Esophagus squamous epithelium (tissue), 5 donors: ENCODE measurements at places on chromosomes 11 and 22. TPM values are rescaled to one million over a fixed set of nuclear protein-coding genes. Genes with fewer than 3 reads are reported as not detected.

- DNase-seq, result no peak
These were observed 1.2 kb downstream of the ILK start for GRCh38 chr11:6604790-6605189.

NAA40 gene
- total RNA-seq, result 10.3 TPM

- DNase-seq, result no peak
These were observed 122.0 kb downstream of the SLC17A6 start for GRCh38 chr11:22460181-22460580.

DNA sequence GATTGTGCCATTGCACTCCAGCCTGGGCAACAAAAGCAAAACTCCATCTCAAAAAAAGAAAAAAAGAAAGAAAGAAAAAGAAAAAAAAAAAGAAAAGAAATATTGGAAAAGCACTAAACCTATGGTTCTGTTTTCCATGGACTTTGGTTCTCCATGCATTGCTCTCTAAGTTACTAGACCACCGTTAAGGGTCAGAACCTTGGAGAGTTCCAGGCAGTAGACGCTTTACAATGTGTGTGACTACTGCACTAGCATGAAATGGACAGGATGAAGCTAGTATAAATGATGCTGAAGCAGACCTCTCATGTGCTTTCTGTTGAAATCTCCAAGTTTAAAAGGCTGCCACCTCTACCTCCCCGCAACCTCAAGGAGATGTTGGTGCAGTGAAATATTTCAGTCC lies 63.5 kb downstream of the SIK2 start:
- no peak for DNase-seq

- DNase-seq, result no peak
These were observed 406.7 kb downstream of the TBC1D22A start for GRCh38 chr22:47168900-47169800.

ANKRD49 gene
- 11.0 TPM for total RNA-seq

DNA sequence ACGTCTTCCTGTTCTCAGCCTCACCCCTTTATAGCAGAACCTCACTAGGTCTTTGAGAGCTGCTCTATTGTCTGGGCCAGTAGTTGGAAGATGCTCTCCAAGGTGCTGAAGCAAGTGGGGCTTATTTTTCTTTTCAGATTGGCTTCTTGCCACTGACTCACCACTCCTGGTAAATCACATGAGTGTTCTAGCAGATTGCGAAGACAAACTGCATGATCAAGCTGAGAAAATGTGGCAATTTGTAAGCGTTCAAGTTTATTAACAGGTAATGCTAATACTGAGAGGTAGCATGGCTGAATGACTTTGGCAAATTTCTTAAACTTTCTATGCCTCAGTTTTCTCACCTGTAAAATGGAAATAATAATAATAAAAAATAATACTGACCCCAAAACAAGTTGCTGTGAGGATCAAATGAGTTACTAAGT lies 59.2 kb downstream of the CACNG2 start:
- DNase-seq, result no peak

GRCh38 chr11:132062541-132062940 lies 692.1 kb downstream of the NTM start:
- DNase-seq, result no peak

OR2AG2 gene
- 0.76 TPM for total RNA-seq

- no peak for DNase-seq
These were observed 74.1 kb upstream of the B3GAT1 start for GRCh38 chr11:134486106-134486505.

DNA sequence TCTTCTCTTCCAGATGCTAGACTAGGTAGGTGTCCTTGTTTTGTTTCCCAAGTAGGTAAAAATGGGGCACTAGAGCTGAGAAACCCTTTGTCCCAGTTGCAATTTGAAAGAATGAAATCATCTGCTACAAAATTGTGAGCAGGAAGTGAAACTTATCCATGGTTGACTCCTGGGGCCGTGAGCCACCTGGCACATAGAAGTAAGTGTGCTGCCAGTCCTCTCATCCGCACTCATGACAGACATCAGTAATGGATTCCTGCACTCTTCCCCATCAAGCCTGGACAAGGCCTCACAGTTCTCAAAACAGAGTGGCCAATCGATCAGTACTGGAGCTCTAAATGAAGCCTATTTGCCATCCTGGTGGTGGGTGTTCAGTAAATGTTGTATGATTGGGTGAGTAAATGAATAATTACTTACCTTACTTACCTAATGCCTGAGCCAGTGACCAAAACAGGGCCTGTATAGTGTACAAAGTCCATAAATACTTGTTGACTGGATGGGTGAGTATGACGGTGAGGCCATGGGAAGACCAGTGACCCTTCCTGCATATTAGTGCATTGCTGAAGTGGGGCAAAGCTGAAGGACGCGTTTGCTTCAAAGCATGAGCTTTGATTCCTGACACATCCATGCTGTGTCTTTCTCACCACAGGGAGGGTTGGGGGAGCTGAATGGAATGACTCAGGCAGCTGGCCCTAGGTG lies 68.9 kb upstream of the HEPHL1 start:
- no peak for DNase-seq

- no peak for DNase-seq
These were observed 524 bp upstream of the SLC25A17 start for GRCh38 chr22:40819599-40820140.

DNA sequence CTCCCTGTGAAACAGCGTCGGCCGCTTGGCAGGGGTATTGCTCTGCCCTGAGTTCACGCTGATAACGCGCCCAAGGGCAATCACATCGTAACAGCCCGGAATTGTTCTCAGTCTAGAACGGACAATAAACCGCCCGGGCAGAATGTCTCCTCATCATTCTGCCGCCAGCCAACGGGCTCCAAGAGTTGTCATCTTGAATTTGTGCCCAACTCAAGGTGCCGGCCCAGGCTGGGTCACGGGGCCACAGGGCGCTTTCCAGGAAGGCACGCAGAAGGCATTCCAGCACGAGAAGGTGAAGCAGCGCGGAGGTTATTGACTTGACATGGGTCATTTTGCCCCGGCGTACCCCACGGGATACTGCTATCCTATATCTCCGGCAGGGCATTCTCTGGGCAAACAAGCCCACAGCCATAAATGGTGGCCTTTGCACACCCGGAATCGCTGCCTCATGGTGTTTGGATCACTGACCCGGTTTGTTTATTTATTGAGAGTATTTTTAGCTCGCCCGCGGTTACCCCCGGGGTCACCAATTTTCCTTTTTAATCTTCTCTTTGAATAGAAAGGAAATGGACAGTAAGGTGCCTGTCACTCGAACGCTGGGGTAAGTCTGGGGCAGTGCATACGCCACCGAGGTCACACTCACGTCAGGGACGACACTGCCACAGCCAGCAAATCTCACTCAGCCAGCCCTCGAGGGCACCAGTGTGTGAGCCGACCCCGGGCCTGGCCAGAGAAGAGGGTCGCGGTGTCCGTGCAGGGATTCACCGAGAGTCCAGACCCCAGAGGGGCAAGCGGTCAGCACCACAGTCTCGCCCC lies 72.4 kb upstream of the FGF3 start:
- DNase-seq, result no peak

OR4A16 gene
- not detected for total RNA-seq

DNA sequence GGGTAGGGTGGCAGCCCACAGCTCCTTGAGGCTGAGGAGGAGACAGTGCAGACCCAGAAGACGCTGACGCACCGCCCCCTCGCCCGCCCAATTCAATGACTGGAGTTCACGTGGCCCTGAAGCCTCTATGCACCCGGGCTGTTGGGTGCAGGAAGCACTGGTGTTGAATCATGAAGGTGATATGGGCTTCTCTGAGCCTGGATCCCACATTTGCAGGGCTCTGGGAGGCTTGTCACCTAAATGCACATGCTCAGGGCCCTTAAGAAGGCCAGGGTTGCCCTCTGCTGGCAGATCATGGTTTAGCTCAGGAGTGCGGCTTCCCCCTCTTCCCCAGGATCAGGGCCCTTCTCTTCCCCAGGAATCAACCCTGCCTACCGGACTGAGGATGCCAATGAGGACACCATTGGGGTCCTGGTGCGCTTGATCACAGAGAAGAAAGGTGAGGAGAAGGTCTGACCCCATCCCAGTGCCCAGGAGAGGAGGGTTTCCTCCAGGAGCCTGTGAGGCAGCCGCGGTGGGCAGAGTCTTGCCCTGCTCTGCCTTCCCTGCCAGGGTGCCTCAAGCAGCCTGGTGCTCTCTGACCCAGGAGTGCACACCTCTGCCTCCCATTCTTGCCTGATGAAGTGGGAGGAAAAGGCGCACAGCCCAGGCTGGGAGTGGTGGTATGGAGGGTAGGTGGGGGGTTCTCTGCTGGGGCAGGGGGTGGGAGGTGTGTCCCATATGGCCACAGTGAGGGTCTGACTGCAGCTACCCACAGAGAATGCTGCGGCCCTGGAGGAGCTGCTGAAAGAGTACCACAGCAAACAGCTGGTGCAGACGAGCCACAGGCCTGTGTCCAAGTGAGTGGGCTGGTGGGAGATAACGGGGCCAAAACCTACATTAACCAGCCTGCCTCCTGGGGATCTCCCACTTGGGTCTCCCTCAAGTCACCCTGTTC lies 17.5 kb downstream of the RELT start:
- DNase-seq, result peak; percentile 28
